Stimulated activated naive CD4-positive, alpha-beta T cell (primary cell): ENCODE measurements at places on chromosomes 5 and 9.

DNA sequence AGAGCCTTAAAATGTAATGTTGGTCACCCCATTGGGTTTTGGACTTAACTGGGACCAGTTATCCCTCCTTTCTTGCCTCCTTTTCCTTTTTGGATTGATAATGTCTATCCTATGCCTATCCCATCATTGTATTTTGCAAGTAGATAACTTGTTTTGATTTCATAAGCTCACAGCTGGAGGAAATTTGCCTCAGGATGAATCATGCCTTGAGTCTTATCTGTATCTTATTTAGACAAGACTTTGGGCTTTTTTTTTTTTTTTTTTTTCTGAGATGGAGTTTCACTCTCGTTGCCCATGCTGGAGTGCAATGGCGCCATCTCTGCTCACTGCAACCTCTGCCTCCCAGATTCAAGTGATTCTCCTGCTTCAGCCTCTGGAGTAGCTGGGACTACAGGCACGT is 443.3 kb downstream of the DNAH5 start:
- DNase-seq: no peak

GRCh38 chr5:106730912-106731311 is 939.8 kb downstream of the EFNA5 start:
- DNase-seq: no peak

DNA sequence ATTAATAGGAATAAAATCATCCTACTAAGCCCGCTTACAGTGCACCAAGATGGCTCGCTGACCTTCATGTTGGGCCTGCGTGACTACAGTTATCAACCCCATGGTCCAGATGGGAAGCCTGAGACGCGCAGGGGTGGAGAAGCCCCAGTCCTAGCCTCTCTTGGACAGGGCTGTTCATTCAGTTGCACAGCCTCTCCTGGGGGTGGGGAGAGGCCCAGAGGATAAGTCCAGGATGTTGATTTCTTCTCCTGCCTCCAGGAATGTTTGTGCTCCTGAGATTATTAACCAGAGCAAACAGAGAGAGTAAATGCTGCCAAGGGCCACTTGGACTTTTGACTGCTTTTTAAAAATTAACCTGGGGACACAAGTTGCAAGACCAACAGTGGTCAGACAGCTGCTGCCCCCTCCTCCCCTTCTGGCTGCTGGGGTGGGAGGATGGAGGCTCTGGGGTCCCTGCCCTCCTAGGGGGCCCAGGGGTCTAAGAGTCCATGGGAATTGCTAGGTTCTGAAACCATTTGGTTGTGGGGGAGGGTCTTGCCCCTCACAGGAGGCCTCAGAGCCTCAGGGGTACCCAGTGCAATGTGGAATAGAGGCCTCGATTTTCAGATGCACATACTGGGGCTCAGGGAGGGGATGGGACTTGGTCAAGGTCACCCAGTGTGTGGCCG is 2.8 kb upstream of the AMBP start:
- DNase-seq: no peak

DNA sequence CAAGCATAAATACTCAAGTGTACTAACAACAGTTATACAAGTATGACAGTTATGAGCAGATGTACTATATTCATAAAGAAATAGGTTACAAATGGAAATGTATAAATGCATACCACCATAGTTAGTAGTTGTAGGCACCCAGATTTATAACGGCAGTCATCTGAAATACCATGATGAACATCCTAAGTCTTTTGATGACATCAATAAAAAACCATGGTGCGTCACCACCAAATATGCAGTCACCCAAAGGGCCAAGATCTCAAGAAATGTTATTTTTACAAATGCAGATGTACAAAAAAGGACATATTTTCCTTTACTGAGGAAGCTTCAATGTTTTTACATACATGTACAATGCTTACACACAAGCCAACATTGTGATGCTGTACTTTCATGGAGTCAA is 70.8 kb upstream of the XPA start:
- no peak for DNase-seq

DNA sequence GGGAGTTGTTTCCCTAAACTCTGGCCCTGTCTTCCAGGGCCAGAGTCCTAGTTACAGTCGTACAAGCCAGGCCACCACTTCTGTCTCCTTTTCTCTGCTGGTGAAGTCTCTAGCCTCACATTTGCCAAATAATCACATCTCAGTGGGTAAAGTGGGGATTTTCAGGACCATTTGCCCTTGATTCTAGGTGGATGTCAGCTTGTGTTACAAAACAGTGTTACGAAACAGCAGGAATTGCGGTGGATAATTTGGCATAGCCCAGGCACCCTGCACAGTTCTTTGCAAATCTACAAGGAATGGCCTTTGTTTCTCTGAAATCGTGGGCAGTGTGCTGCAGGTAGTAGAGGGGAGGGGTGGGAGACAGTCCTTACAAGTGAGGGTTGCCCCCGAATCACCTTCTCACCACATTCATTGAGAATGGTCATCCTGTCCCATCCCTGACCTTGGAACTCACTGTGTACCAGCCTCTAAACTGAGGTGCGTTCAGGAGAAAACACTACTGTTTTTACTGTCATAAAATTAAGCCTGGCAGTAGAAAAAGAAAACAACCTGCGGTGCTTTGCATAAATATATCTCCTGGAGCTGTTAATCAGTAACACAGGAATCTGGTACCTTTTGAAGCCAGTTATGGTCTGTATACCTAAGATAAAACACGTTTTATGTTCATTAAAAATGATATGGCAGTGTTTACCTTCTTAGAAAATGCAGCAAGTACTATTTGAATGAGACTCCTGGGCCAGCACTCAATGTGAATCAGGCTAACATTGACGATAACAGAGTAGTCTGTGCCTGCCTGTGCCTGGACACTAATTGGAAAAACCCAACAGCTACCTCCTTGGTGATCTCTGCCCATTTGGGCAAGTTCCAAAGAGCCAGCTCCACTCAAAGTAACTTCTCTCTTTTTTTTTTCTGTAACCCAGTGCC is 44.3 kb downstream of the CYSTM1 start:
- DNase-seq: no peak

- DNase-seq: no peak
Measured at GRCh38 chr5:145978708-145979107, 42.3 kb downstream of the SH3RF2 start.

DNA sequence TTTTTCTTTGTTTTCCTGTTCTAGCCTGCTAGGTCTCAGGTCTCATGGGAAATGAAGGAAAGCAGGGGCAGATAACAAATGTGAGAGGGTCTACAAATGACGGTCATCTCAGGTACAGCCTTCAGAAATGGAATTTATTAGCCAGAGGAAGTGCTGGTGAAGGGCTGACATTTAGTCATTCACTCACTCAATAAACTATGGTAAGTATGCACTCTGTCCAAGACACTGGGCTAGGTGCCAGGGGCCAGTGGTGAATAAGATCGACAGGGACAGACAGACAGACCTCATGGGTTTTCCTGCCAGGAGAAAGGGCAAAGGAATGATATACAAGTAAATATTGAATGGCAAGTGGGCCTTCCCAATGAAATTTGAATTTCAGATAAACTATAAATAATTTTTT is 6.3 kb downstream of the PDE6A start:
- no peak for DNase-seq

- DNase-seq: no peak
Measured at GRCh38 chr5:1235379-1235778, 10.2 kb downstream of the SLC6A18 start.

- no peak for DNase-seq
Measured at GRCh38 chr5:109324351-109324750, 85.4 kb downstream of the PJA2 start.

- no peak for DNase-seq
Measured at GRCh38 chr5:132556153-132556762, 519 bp upstream of the RAD50 start.

DNA sequence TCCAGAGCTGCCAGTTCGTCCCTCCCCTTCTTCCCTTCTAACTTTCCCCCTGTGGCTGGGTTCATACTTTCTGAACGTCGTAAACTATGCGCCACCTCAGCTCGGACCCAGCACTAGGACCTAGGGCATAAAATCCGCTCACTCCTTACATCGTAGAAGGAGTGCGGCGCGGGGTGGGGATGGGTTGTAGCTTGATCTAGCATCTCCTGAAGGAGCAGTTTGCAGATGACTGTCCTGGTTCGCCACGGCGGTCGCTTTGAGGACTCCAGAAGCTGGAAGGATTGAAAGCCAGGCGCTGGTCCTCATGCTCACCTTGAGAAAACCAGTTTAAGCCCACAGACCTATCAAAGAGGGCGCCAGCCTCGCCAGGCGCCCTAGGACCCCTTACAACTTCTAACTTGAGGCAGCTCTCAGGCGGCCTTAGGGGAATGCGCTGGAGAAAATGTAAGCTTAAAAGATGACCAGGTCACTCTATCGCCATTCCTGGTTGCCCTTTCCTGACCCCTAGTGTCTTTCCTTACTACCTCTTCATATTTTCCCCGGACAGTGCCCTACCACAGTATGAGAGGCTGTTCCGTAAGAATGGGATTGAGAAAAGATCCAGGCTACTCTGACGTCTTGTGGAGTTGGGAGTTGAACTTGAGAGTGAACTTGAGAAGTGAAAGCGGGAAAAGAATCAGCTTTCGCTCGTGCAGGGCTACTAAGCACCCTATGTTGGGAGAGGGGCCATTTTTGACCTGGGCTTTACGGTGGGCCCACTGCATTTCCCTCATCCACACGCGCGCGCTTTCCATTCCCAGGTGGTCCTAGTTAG is 2.8 kb downstream of the RORB start:
- no peak for DNase-seq

- DNase-seq: no peak
Measured at GRCh38 chr5:157575381-157576020, at the start of gene ADAM19. ADAM19 (minus strand) TSS chr5:157575775; CDS start chr5:157575696, 79 bp downstream.

DNA sequence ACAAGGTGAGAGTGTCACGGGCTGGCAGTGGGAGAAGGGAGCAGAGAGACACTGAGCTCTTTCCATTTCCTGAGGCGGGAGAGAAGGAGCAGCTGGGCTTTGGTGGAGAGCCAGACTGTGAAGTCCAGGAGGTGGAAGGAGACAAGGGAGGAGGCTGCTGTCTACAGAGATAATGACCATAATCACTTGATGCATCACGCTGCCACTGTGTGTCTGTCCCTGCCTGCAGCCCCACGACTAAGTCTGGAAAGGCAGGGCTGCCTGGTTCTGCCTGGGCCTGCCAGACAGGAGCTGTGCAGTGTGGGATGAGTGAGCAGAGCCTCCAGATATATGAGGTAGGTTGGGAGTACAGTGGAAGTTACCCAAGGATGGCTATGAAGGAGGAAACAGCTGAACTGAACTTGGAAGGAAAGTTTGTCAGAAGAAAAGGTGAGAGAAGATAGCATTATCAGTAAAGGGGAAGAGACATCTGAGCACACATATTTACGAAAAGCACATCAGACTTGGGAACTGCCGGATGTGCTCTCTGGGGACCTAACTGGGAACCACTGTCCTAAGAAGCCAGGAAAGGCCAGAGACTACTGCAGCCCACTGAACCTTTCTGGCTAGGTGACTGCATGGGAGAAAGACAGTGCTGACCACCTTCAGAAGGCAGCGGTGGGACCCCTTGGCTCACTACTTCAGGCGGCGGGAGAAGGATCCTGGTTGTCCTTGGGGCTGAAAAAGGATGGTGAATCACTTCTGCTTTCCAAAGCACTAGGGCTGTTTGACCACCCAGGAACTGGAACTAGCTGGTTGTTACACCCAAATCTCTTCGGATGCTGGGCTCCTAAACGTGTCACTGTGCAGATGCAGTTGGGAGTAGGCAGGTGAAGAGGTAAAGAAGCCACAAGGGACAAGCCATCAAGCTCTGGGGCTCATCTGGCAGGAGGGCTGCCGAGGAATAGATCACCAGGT is 12.8 kb upstream of the DDX41 start:
- DNase-seq: no peak

GRCh38 chr5:53997736-53998627 is 312.4 kb downstream of the ARL15 start:
- DNase-seq: no peak

DNA sequence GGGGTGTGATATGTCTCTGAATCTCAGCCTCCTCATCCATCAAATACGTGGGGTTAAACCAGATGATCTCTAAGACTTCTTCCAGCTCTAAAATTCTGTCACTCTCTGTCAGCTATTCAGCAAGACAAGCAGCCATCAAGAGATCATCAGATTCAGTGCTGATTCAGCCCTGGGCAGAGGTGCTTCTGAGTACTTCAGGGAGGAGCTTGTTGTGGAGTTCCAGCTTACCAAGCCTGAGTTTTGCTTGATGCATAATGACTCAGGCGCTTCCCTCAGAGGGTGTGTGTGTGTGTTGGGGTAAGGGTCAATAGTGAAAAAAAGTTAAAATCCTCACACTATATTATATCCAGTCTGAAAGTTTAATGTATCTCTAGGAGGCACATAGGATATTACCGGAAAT is 29.6 kb upstream of the TAF1L start:
- no peak for DNase-seq

- no peak for DNase-seq
Measured at GRCh38 chr5:162436055-162436454, 368.5 kb downstream of the GABRG2 start.

DNA sequence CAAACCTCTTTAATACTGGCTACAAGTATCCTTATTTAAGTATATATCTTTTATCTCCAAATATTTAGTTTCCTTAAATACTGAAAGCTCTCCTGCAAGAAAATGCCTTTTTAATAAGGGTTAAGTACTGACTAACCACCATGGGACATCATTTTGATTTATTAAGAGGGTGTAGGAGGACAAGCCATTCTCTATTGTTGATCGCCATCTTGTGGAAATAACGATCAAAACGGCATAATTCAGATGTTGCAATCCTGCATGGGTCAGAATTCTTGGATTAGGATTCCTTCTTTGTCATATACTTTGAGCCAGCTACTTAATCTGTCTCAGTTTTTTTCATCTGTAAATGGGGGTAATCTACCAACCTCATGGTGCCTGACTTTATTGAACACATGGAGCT is 28.7 kb upstream of the C5orf46 start:
- no peak for DNase-seq

- no peak for DNase-seq
Measured at GRCh38 chr9:128061275-128061960, 5.7 kb downstream of the NAIF1 start.

GRCh38 chr5:109195667-109196066 is 214.1 kb downstream of the PJA2 start:
- DNase-seq: no peak

- DNase-seq: no peak
Measured at GRCh38 chr9:99513441-99514112, 291.5 kb downstream of the SEC61B start.

DNA sequence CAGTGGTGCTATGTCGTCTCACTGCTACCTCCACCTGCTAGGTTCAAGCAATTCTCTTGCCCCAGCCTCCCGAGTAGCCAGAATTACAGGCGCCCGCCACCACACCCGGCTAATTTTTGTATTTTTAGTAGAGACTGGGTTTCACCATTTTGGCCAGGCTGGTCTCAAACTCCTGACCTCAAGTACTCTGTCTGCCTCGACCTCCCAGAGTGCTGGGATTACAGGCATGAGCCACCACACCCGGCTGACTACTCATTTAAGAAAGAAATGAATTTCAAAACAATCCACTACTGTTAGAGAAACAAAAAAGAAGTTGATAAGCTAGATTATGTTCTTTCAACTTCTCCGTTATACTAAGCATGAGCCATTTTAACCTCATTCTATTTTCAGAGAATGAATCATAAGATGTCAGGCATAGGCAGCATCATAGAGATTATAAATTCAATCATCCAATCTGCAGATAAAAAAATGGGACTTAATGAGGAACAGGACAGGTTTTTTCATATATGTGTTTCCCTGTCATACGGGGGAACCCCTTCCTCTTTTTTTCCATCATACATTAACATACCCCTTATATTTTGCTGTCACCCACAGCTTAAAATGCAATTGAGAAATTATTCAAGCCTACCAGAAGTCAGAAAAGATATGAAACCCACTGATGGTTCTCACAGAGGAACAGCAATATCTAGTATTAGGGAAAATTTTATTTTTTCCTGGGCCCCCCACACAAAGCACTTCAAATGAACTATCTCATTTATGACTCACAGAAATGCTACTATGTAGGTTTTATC is 26.5 kb upstream of the ADRB2 start:
- DNase-seq: no peak

GRCh38 chr5:179753971-179754370 is 21.3 kb downstream of the MAML1 start:
- DNase-seq: no peak
